Frontal cortex (tissue), 4 donors: ENCODE measurements at places on chromosomes 3 and 15. TPM values are rescaled to one million over a fixed set of nuclear protein-coding genes. Genes with fewer than 3 reads are reported as not detected.
A peak's percentile ranks its signal among the peaks of the same experiment; 100 is the strongest.

GRCh38 chr15:40569129-40569953 is at the start of gene RPUSD2:
Gene RPUSD2 (plus strand): TSS chr15:40569299. CDS start chr15:40569338, 39 bp downstream.
- peak; percentile 91 for DNase-seq

DNA sequence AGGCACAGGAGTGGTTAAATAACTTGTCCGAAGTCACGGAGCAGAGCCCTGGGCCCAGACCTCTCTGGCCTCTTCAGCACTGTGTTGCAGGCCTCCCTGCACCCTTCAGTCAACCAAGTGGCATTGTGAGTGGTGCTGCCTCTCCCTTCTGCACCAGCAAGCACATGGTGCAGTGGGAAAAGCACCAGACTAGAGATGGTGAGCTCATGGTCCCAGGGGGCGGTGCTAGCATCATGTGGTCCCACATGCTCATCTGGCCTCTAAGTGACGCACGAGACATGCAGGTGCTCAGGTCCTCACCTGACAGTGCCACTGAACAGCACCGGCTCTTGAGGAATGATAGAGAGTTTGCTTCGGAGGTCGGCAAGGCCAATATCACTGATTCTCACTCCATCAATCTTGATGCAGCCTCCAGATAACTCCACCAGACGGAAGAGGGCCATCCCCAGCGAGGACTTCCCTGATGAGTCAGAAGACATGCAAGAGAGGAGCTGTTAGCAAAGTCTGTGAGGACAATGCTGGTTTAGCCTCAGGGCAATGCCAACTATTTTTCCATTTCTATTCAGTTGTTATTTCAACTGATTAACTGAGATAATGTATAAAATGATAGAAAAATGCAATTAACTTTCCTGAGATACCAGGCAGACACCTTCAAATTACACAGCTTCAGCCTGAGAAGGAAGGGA is 53.1 kb upstream of the PARL start:
- DNase-seq: no peak

- DNase-seq: no peak
These were observed 1075.3 kb upstream of the ALCAM start for GRCh38 chr3:104291437-104291851.

- DNase-seq: no peak
These were observed 175.3 kb downstream of the NR1D2 start for GRCh38 chr3:24120434-24120833.

DNA sequence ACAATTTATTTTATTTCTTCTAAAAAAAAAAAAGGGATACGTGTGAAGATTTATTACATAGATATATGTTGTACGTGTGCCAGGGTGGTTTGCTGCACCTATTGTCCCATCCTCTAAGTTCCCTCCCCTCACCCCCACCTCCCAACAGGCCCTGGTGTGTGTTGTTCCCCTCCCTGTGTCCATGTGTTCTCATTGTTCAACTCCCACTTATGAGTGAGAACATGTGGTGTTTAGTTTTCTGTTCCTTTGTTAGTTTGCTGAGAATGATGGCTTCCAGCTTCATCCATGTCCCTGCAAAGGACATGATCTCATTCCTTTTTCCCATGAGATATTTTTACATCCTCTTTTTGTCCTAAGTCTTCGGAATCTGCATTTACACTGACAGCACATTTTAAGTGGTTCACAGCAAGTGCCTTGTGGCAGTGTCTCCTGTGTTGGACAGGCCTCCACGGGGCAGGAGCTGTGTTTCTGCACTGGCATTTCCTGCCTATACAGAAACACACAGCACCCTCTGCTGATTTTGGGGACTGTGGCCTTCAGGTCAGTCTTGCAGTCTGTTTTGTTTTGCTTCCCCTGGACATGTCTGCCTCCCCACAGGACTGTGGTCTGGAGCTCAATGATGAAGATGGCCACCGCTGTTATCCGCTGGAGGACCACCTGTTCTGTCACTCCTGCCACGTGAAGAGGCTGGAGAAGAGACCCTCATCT is 12.7 kb upstream of the SACM1L start:
- DNase-seq: no peak

DNA sequence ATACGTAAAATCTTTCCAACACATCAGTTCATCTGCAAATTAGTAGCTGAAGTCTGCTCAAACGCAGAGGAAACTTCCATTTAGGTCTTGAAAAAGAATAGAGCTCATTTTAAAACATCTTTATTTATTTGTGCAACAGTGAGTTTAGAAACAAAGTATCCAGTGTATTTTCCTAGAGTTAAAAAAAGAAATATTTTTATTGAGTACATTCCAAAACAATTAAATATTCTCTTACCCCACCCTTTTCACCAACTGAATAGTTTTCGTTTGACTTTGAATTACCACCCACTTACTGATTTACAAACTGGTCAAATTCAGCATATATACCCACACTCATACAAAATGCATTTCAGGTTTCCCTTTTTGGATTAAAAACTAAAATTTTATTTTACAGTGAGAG is 104.7 kb downstream of the ZBTB20 start:
- no peak for DNase-seq

RETNLB gene
- not detected for total RNA-seq

SHC4 gene
- 5.7 TPM for total RNA-seq

DNA sequence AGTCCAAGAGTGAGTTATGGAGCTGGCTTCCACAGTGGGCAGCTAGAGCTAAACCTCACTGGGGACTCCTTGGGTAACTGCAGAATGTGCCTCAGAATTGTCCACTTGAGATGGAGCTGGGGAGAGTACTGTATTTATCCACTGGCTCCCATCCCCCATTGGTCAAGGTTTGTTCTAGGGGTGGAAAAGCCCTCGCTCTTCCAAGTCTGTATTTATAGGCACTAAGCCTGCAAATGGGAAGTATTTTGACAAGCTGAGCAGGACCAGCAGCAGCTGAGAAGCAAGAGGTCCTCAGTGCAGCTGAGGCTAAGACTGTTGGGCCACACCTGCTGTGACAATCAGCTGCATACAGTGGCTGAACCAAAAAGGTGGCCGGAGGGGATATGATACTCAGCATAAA is 5.8 kb downstream of the USP13 start:
- DNase-seq: no peak

- DNase-seq: no peak
These were observed 44.8 kb upstream of the CCDC174 start for GRCh38 chr3:14606669-14607339.

LRRIQ4 gene
- total RNA-seq: 0.82 TPM

DNA sequence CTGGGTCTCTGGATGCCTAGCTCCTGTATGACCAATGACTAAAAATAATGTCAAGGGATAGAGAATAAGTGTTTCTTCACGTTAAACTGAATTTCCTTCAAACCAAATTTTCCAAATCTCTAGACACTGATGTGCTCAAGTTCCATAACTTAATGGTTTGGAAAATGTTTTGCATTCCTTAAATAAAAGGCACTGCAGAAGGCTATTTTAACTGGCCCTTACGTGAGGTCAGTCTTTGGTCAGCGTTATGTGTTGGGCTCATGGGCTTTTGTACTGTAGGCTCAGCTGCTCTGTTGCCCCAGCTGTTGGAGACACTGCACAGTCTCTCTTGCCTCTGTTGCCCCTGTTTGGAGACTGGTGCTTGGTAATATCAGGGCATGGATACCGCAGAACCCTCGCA is 188.5 kb downstream of the TPRG1 start:
- DNase-seq: no peak

FBXW12 gene
- total RNA-seq: 1.6 TPM

- no peak for DNase-seq
These were observed 37.1 kb upstream of the APEH start for GRCh38 chr3:49636883-49637609.

- no peak for DNase-seq
These were observed 95.2 kb downstream of the SEMA5B start for GRCh38 chr3:122932251-122932967.

ADAMTS9 gene
- total RNA-seq: 24.1 TPM

KBTBD13 gene
- total RNA-seq: not detected

MCF2L2 gene
- 42.0 TPM for total RNA-seq
